ENCODE measurements at places on chromosomes 12 and 14.

- no peak for DNase-seq
Measured at GRCh38 chr12:11891754-11892386, 178.9 kb upstream of the BCL2L14 start.

DNA sequence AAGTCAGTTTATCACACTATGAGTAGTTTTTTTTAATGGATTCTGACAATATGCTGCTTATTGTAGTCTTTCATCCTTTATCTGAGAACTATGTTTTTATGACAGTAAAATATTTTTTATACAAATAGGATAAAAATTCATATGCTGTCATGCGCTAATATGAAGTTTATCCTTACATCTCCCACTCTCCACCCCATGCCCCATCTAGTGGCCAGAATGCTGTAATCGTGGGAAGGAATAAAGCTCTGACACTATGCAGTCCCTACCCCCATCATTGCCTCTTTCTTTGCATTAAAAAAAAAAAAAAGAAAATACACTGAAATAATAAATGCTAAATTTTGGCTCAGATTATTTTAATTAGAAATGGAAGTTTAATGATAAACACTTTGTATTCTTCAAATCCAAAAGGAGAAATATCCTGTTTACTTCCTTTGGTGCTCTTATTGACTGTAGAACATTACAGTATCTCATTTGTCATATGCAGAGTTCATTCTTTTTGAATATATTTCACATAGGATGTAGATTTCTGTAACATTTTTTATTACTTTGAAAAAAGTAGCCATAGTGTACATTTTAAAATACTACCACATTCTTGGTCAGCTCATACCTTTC lies 145.9 kb upstream of the SLCO1C1 start:
- DNase-seq = no peak

GRCh38 chr12:120065472-120065871 lies 51.1 kb downstream of the RAB35 start:
- no peak for DNase-seq

DNA sequence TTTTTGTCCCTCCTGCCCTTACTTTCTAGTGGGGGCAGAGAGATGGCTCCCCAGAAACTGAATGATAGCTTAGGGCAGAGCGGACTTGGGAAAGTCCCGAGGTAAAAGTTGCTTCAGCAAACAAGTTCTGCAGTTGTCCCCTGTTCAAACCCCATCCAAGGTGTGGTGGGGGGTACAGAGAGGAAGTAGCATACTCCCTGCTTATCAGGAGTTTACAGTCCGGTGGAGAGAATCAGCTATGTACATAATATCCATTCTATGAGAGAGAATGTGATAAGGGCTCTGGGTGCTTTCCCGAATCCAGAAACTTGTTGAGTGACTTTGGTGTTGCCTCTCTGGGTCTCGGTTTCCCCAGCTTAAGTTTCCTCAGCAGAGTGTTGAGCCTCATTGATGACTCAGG lies 40.4 kb upstream of the VRK1 start:
- no peak for DNase-seq

DNA sequence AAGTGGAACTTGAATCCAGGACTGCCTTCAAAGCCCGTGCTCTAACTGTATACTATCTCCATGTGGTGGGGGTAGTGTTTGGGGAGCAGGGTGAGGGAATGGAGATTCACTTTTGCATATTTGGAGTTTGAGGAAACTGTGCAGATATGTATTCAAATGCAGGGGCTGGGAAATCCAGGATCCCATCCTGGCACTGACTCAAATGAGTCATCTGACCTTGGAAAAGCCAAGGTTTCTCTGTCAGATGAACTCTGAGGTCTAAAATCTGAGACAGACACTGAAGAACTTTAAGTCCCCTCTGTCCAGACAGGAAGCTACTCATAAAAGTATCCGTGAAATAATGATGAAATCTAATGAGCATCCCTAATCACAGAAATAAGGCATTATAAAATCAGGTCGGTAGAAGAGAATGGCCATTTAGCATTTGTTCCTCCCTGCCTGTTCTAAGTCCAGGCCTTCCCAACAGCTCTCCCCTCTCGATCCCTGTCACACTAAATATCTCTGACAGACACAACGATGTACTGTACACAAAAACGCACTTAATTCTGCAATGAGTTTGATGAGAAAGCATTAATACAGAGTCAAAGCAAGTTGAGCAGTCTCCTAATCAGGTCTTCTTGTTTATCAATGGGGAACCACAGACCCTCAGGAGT lies 14.4 kb downstream of the NIN start:
- DNase-seq = no peak

DNA sequence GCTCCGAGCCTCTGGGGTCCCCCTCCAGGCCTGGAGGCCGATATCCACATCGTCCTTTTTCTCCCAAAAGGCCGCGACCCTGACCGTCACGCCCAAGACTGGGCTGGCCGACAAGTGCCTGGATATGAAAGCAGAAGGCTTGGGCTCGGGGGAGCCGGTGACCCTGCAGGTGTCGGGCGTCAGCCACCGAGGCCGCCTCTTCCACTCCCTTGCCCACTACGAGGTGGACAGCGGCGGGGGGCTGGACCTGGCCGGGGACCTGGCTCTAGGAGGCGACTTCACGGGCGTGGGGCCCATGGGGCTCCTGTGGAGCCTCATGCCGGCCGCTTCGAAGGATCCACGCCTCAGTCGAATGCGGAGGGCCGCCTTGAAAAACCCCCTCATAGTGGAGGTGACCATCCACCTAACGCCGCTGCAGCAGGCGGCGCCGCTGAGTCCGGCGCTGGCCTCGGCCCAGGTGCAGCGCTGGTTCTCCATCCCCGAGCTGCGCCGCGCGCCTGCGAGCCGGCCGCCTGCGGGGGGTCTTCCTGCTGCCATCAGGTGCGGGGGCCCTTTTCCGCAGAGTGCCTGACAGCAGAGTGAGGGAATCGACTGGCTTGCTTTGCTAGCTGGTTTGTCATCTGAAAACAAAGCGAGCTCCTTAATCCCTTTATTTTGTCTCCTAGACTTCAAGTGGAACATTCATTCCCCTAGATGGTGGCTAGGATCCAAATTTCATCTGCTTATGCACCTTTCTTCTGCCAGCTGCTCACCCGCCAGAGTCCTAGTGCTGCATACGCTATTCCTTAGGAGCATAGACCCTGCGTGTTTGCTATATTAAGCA lies 10.6 kb upstream of the DNAL1 start:
- no peak for DNase-seq

GRCh38 chr12:126086242-126086641 lies 1021.0 kb downstream of the AACS start:
- no peak for DNase-seq

GRCh38 chr12:28941248-28941647 lies 207.8 kb upstream of the FAR2 start:
- DNase-seq = no peak

DNA sequence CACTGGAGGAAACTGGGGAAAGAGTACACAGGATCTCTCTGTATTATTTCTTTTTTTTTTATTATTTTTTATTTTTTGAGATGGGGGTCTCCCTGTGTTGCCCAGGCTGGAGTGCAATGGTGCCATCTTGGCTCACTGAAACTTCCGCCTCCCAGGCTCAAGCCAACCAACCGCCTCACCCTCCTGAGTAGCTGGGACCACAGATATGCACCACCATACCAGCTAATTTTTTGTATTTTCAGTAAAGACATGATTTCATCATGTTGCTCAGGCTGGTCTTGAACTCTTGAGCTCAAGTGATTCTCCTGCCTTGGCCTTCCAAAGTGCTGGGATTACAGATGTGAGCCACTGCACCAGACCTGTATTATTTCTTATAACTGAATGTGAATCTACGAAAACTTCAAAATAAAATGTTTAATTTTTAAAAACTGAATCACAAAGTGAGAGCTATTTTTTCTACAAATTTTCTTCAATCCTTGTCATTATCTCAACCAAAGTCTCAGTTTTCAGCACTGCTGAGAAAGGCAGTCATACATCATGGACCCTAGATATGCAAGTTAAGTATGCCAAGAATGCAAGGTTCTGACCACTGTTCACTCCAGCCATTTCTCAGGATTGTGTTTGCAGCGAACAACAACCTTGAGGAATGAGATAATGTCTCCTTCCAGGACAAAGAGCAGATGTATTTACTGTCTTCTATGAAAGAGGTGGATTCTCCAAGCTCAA lies 2.4 kb downstream of the EAPP start:
- DNase-seq = no peak

- no peak for DNase-seq
Measured at GRCh38 chr12:39319180-39319579, 123.7 kb downstream of the KIF21A start.

DNA sequence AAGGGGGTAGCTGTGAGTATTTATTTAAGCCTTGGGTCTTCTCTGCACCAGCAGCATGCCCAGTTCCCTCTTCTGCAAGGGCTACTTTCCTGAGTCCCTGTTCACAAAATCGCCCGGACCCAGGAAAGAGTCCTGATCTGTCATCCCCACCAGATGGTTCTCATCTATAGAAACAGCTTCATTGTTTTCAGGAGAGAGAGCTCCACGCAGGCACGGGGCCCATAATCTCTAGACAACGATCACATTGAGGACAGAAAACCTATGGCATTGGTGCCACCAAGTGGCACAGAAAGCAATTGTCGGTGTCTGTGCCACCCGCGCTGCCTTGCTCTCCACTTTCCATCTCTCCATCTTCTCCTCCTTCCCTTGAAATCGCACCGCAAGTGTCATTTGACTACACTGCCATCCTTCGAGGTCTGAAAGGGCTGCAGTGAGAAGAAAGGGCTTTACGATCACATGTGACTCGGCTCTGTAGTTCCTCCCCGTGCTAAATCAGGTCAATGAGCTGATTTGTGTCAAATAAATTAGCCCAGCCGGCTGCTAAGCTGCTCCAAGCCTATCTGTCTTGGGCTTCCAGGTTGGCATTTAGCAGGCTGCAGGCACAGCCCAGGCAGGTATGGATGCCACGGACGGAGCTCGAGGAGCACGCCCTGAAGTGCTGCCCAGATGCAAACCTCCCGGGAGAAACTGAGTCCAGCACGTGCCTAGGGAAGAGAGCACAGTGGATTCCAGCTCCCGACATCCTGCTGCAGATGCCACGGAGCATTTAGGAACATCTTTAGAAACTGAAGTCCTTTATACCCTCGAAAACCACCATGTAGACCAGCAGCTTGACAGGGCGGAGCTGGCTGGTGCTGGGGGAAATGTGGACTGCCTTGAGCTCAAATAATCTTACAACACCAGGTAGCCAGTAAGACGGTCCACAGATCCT lies 28.8 kb downstream of the SPRING1 start:
- DNase-seq = peak; percentile 12

GRCh38 chr12:51819736-51820525 lies 28.6 kb downstream of the FIGNL2 start:
- no peak for DNase-seq

DNA sequence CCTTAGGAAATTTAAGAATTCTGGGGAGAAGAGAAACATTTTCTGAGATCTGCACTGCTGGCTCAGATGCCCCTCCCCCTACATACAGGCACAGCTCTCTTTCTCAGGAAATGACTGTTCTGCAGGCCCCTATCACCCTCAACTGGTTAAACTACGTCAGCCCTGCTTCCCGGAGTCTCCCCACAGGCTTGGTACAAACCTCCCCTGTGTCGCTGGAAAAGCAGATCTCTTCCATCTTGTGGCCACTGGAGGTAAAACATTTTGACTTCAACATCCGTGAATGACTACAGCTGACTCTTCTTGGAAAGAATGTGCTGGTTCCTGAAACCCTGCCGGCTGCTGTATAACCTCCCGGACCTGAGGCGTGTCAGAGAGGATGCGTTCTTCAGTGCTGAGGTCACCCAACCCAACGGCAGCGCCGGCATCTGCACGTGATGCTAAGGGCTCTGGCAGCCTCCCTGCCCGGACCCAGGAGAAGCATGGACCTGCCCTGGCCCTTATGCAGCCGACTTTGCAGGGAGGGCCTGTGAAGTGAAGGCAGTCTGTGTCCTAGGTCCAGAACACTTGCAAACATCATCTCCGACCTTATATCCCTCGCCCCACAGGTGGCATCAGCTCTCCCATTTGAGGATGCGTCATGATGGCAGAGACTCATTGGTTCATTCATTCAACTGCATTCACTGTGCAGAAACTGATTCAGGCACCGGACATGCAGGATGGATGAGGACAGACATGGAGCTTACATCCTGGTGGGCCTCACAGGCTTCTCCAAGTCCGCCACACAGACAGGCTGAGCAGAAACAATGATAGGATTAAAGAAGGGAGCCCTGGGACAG lies 129.2 kb downstream of the GCH1 start:
- peak; percentile 31 for DNase-seq

- no peak for DNase-seq
Measured at GRCh38 chr14:37588667-37588955, 6.4 kb downstream of the FOXA1 start.

DNA sequence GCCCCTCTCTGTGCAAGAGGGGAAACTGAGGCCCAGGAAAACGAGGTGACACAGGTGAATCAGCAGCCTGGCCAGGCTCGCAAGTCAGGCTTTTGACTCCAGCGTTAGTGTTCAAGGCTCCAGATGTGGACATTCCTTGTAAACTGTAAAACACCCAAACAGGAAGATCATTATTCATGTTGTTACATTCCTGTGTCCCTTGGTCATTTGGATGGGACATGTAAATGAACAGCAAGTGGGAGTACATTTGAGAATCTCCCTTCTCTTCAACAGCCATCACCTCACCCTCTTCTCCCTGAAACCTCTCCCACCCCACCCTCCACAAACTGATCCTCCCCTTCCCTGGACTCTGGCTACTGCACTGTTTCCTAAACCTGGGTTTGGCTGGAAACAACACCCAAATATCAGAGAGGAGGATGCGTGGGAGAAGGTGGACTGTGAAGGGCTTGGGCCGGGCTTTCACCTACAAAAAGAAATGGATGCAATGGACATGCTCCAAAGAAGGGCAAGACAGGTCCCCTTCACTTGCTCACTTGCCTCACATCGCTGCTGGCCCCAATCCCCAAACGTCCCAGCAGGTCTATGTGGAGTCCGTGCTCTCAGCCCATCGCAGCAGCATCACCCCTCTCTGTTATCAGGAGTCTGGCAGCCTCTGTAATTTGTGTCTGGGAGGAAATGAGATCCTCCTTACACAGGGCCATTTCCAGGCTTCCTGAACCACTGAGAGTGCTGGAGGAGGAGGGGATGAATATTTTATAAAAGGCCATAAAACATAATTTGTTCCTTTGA lies 76.7 kb downstream of the GALNT8 start:
- no peak for DNase-seq

DNA sequence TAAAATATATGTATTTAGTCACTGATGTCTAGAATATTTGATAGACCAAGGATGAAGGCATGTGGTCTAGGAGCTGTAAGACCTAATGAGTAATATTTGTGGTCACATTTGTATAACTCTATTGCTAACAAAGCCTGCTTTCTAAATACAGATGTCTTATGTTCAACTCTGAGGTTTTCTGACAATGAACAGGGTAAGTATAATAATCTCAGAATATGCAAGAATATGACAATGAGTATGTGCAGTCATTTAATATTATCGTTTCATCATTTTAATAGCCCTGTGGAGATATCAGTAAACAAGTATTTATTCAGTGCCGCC lies 389.6 kb downstream of the LRIG3 start:
- DNase-seq = no peak

DNA sequence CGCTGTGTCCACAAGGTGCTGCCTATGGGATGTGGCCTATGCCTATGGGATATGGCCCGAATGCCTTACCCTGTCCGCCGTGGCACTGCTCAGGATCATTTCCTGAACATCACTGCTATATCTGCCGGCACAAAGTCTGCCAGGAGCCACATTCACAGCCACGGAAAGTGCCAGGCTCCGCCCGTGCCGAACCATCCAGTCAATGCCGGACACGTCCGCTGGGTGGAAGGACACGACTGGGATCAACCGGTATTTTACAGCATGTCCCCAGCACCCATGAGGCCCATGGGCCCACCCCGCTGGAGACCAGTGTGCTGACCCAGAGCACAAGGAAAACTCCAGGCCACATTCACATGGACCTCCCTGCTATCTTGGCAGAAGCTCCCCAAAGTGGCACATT lies 14.6 kb upstream of the RAB35 start:
- no peak for DNase-seq
